ENCODE measurements at places on chromosomes 12 and 14. TPM values are rescaled to one million over a fixed set of nuclear protein-coding genes. Genes with fewer than 3 reads are reported as not detected.

The OR6C2 gene
- total RNA-seq: not detected

The KRT79 gene
- 0.25 TPM for total RNA-seq

The DPF3 gene
- total RNA-seq: not detected

The RFX4 gene
- not detected for total RNA-seq

The EML1 gene
- not detected for total RNA-seq

DNA sequence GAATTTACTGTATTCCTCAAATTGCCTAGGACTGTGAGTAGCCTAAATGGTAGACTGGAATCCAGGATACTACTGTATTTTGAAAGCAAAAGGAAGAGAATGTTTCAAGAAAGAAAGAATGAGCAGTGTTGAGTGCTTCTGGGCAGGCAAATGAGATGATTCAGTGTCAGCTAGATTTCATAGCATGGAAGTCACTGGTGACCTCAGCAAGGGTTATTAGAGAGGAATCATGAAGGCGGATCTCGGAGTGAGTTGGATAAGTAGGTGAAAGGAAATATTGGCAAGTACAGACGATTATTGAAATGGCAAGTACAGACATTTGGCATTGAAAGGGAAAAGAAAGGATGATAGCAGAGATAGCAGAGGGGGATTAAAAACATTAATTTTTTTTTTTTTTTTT is 27.1 kb downstream of the VRK1 start:
- DNase-seq: no peak

DNA sequence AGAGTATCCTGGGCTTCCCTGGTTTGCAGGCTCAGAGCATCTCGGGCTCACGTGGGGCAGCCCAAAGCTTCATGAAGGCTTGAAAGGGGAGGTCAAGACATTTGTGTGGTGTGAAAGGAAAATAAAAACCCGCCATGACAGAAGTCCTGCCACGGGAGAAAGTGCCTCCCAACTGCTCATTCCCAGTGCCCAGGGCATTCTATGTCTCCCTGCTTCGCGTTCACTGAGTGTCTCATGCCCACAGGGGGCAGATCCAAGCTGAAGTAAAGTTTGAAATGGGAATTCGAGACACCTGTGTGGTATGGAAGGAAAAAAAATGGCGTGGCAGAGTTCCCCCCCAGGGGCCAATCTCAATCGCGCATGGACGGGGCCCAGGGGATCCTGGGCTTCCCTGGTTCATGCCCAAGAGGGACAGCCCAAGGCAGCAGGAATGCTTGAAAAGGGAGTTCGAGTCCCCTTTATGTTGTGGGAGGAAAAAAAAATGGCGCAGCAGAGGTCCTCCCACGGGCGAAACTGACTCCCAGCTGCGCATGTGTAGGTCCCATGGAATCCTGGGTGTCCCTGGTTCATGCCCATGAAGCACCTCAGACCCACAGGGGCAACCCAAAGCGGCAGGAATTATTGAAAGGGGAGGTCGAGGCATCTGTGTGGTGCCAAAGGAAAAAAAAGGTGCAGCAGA is 576.7 kb downstream of the ALG10 start:
- no peak for DNase-seq

DNA sequence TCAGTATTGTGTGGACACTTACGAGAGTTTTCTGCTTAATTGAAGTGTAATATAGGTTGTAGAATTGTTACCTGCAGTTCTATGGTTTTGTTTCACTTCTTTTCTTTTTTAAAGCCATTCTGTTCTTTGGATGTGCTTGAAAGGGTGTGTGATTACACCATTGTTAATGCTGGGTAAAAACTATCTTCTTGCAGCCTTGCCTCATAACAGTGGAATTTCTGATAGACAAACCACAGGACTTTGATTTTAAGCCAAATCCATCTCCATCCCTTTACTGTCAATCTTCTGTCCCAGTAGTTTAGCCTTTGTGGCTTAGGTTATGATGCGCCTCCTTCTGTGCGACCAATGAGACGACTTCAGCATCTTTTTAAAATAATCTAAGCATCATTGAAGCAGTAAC is 182.3 kb downstream of the PELI2 start:
- no peak for DNase-seq

- DNase-seq: no peak
Observed at GRCh38 chr14:80607430-80608190, 333.9 kb downstream of the CEP128 start.

GRCh38 chr14:86221000-86221399 is 691.1 kb downstream of the FLRT2 start:
- DNase-seq: no peak

- DNase-seq: no peak
Observed at GRCh38 chr14:47720281-47720680, 44.9 kb upstream of the MDGA2 start.

DNA sequence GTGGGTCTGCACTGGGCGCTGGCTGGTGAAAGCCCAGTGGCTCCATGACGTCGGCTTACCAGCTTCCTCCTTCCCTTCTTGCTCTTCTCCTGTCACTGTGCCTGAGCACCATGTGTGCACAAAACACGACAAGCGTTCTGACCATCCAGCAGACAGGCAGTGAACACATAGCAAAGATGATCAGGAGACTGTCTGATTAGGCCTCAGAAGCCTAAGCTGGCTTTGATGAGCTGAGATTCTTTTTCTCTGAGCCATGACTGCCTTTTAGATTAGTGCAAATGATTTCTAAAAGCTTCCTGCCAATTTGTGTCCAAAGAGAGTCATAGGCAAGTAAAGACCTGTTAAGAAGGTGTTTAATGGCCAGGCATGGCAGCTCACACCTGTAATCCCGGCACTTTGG is 83.1 kb downstream of the AACS start:
- no peak for DNase-seq

- DNase-seq: no peak
Observed at GRCh38 chr14:30974628-30975027, 50.8 kb upstream of the AP4S1 start.

- DNase-seq: no peak
Observed at GRCh38 chr12:128852885-128853599, at the start of gene GLT1D1. Gene GLT1D1 (plus strand): TSS chr12:128853478. CDS start chr12:128853582, 104 bp downstream.

GRCh38 chr12:82832096-82832495 is 145.4 kb downstream of the TMTC2 start:
- no peak for DNase-seq

DNA sequence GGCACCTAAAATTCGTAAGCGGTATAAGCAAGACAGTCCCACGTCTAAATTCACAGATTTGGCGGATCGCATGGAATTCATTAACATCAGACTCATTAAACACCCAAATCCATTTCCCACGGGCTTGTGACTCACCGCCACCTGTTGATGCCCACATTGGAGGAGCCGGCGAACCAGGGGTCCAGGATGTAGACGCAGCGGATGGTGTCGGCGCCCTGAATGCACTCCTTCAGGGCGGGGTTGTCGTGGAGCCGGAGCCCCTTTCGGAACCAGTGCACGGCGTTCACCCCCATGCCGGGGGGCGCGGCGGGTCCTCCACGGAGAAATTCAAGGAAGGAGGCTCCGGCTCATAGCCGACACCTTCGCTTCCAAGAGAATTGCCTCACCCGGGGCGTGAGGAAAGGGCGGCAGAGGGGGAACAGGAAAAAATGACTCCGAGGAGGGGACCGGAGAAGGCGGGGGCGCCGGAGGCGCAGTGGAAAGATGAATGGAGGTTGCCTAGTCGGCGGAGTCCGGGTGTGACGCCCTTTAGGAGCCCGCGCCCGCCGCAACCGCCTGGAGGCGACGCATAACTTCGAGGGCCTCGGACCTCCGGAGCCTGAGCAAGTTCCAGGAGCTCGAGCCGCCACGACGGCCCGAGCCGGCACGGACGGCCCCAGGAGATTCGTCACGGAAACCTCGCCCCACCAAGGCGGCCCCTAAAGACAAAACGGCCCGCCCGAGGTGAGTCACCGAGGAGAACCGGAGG is 506 bp downstream of the CRY1 start:
- DNase-seq: peak; percentile 66

- DNase-seq: no peak
Observed at GRCh38 chr12:39047539-39048262, 142.3 kb upstream of the CPNE8 start.

GRCh38 chr14:61615743-61616523 is 79.4 kb upstream of the HIF1A start:
- DNase-seq: no peak

GRCh38 chr14:50772412-50772811 is 58.5 kb downstream of the NIN start:
- no peak for DNase-seq

DNA sequence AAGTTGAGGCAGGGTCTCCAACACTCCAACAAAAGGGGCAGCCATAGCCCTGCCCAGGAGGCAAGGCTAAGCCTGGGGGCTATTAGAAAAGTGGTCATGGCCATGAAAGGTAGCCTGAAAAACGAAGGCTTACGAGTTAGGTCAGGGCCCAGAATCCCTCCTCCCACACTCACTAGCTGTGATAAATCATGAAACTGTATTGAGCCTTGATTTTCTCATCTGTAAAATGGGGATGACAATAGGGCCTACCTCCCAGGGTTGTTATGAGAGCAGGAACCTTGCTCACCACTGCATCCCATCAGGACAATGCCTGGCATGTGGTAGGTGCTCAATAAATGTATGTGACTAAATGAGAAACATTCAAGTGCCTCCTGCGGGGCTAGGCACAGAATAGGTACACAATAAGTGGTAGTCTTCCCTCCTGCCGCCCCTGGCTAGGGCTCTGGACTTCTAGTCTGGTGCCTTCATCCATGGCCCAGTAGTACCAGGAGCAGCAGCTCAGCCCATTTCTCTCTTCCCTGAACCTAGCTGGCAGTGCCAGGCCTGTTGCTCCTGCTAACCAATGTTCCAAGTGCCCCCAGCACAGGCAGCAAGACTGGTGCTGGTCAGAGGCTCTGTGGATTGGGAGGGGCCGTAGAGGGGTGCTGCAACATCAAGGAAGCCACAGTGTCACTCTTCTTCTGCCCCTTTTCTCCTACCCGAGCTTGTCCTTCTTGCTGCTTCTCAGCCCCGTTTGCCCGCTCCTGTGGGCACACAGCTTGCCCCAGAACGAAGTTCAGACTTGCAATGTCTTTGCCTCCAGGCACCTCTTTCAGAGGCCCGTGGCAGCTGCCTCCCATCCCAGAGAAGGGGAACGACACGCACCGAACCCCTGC is 7.8 kb downstream of the PGF start:
- no peak for DNase-seq
